ENCODE measurements at places on chromosomes 7 and 10.

GRCh38 chr7:41333511-41333910 is 369.4 kb downstream of the INHBA start:
- DNase-seq = peak; percentile 87

DNA sequence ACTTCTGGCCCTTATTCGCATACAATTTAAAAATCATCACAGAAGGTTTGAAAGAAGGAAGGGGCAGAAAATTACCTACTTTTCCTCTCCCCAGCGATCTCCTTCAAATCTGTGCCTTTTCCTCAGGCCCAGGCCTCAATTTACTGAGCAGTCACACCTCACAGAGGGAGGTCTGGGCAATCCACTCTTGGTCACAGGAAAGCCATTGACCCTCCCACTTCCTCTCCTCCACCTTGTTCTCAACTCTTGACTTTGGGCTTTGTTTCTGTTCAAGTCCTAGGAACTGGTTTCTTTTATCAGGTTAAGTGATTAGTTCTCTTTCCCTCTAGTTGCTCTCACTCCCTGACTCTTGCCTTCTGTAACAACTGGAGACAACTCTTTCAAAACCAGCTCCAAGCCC is 37.0 kb upstream of the ATRNL1 start:
- no peak for DNase-seq

DNA sequence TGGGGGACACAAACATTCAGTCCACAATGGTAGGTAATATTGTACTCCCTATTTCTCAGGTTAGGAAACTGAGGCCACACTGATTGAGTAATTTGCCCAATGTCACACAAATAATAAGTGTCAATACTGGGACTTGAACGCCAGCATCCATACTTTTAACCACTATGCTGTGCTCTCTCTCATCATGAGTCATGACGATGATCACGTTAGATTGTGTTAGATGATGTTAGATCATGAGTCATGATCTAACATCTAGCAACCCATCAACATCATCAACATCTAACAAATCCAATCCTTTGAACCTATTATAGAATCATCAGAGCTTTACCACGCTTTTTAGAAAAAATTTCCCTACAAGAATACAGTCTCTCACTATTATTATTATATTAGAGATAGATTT is 28.1 kb upstream of the HERPUD2 start:
- DNase-seq = no peak

- DNase-seq = no peak
Measured at GRCh38 chr7:91373111-91373800, 109.0 kb downstream of the FZD1 start.

GRCh38 chr7:116752305-116753074 is 80.5 kb downstream of the MET start:
- DNase-seq = no peak

GRCh38 chr7:132500727-132501440 is 75.4 kb downstream of the PLXNA4 start:
- no peak for DNase-seq

All from skeletal muscle cell (primary cell).